ENCODE measurements at places on chromosomes 4 and X.

GRCh38 chrX:97452283-97452682 is 568.6 kb downstream of the RPA4 start:
- no peak for DNase-seq

DNA sequence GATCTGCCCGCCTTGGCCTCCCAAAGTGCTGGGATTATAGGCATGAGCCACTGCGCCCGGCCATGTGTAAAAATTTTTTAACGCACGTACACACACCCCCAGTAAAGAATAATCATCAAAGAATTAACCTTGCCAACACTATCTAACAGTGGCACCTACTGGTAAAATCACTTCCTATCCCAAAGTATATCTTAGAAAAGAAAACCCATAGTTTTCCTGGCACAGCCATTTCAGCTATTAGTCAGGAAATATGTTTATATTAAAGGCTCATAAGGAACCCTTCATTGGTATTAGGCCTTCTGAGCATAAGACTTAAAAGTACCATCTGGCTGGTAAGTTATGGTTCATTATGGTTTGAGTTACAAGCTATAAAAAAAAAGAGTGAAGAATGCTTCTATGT is 14.1 kb downstream of the S100G start:
- no peak for DNase-seq

- no peak for DNase-seq
Observed at GRCh38 chr4:140635606-140636005, 66.8 kb upstream of the UCP1 start.

GRCh38 chr4:177509226-177509745 is 67.0 kb upstream of the AGA start:
- no peak for DNase-seq

DNA sequence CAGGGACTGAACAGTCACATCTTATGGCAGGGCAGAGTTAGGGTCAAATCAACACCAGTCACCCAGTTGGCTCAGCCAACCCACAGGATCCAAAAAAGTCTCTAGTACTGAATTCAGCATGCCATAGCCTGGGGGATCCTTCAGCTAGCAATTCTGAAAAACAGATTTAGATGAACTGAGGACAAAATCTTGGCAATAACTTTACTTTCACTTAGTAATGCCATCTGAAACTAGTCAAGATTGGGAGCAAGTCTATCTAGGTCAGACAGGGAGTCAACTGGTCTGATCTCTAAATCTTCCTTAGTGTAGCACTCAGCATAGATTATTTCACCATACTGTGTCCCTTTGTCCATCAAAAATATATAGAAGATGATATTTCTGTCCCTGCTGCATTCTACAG is 76.0 kb downstream of the HHIP start:
- DNase-seq: no peak

DNA sequence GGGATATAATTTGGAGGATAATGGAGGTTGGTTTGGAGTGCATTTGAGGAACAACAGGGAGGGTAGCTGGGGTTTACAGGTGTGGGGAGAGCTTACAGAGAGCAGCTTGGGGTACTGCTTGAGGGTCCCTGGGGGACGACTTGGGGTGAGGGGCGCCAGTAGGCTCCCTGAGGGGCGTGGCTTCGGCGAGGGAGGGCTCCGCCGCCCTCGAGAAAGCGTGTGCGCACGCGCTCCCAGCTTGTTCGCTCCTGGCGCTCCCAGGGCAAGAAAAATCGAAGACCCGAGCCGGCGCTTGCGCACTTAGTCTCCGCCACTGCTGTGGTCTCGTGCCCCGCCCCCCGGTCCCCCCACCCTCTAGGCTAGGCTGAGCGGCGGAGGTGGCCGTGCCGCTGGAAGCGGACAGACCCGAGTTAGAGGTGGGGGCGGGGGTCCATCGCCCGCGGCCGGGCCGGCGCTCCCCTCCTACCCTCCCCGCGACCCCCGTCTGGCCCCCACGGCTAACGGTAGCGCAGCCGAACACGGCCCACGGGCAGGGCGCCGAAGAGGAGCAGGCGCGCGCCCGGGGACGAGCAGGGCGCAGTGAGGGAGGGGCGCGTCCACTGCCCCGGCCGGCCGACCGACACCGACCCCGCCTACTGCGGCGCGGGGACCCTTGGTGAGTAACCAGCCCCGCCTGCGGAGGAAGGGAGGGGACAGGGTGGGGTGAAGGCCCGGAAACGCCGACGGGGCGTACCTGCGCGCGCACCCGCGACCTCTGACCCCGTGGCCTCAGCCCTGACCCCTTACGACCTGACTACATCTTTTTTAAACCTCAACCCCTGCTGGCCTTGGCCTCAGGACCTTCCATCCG is 5.4 kb upstream of the CCDC120 start:
- peak; percentile 85 for DNase-seq

- peak; percentile 16 for DNase-seq
Observed at GRCh38 chrX:75038925-75039324, 113.7 kb upstream of the NEXMIF start.

DNA sequence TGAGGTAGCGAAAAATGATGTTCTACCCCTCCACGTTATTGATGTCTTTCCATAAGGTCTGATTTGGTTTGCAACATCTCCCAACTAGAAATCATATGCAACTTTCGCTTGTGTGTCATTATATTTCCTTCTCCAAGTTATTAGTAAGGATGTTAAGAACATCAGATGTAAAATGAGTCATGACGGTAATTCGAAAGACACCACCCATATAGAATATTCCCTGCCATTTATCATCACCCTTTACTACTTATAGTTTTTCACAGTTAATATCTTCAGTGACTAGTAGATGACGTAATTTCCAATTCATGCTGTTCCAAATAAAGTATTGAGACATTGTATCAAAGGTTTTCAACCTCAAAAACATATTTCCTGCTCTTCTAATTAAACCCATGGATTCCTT is 146.7 kb upstream of the MAP3K15 start:
- no peak for DNase-seq

DNA sequence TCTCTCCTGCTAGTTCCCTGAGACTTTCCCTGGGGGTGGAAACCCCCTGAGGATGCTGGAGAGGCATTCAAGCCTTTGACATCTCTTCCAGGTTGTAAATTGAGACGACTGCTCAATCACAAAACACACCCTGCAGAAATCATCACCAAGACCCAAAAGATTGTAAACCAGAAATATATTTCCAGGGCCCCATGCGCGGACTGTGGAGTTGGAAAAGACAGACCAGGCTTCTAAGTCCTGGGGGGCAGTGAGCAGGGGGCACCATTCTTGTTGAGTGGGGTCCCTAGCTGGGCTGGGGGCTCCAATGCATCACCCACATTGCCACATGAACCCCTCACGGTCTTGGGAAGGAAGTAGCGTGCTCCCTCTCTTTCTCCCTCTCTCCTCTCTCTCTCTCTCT is 87.9 kb upstream of the C4orf50 start:
- DNase-seq: no peak

- no peak for DNase-seq
Observed at GRCh38 chrX:34350561-34351335, 218.6 kb upstream of the FAM47A start.

DNA sequence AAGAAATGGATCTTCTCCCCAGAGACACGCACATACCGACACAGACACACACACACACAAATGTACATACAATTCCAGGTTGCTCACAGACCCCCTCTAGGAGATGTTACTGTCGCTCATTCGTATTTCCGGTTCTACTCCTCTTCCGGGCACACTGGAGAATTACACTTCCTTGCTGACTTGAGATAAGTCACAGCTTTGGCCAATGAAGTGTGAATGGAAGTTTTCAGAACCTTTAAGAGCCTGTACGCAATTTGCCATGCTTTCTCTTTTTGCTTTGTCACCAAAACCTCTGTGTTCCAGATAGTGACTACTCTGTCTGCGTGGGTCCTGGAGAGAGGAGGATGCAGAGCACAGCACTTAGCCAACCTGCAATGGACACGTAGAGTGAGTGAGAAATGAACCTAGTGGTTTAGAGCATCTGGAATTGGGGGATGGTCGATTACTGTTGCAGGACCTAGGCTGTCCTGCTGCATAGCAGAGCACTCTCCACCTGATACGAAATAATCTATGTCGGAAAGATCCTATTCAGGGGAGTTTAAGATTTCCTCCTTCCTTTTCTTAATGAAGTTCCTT is 239.5 kb upstream of the TET2 start:
- no peak for DNase-seq

DNA sequence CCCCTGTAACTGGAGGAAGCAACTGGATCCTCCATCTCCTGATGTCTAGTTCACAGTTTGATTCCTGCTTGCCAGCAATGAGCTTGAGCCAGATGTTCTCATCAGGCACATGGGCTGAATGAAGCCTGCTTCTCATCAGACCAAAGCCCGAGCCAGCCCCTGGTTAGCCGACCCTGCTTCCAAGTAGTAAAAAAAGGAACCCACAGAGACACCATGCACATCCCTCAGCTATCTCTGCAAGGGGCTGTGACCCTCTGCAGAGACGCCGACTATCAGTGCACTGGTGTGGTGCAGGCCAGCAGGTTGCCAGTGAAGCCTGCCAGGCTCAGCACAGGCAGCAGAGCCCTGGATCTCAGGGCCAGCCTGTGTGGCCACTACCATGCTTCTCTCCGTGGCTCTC is 2.8 kb downstream of the DCTD start:
- no peak for DNase-seq

- DNase-seq: peak; percentile 49
Observed at GRCh38 chrX:153969125-153969903, 2.3 kb downstream of the HCFC1 start.

DNA sequence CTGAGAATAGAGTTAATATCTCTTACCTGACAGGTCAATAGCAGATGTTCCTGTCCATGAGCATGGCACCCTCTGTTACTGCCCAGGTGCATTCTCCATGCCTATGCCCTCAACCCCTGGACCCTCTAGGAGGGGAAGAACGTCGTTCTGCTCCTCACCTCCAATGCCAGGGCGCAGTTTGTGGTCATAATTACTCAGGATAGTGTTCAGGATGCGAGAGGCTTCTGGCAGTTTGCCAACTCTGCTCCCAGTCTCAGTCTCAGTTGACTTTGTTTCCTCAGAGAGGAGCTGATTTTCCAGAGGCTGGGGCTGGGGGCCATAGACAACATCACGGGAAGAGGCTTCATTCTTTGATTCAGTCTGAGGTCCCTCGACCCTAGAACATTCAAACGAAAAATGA is 4.4 kb downstream of the GABRE start:
- no peak for DNase-seq

DNA sequence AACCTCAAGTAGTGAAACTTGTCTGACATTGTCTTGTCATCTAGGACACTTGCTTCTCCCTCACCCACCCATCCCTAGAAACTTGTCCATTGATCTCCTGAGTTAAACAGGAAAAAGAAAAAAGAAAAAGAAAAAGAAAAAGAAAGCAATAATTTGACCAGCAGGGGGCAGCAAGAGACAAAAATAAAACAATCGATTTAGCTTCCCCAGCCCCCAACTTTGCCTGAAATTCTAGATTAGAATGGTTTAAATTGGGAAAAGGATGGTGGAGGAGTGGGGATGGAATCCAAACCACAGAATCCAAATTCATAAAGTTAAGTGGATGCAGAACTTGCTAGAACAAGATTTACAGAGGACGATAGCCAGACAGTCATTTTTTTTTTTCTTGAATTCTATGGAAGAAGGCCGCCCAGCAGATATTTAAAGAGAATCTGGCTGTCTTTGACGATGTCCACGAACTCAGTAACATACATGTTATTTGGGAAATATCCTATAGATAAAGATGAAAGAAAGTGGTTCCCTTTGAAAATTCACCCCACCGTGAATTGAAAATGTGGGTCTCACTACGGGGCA is 282.9 kb downstream of the USP46 start:
- DNase-seq: no peak

DNA sequence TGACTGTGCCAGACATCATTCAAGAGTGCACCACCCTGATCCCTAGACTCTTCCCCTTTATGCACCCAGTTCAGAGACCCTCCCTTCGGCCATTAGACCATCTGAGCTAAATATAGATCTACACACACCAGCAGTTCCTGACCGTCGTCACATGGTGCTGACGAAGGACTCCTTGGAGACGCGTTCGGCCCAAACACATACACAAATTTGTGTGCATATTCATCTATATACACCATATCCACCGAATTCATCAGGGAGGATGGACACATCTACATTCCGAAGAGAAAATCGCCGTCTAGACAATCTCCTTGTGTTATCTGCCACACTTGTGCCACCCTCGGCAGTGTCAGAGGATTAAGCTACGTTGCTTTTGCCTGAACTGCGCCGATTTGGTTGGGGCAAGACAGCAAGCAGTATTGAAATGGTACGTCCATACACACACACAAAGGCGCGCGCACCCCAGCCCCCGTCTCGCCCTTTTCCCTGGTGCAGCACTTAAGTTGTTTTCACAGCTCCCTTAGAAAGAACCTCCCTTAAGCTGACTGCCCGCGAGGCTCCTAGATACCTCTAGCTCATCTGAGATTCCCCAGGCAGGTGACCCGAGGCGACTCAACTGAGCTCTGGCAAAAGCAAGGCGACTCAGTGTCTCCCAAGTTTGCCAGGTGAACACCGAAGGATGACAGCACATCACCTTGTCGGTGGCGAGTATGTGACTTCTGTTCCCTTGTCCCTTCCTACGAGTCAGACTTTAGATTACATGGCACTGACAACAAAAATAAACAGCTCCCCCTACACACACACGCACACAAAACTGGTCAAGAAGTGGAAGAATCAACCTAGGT is 1.0 kb downstream of the RASGEF1B start:
- peak; percentile 64 for DNase-seq

- no peak for DNase-seq
Observed at GRCh38 chr4:184818216-184818564, 7.6 kb downstream of the ACSL1 start.

DNA sequence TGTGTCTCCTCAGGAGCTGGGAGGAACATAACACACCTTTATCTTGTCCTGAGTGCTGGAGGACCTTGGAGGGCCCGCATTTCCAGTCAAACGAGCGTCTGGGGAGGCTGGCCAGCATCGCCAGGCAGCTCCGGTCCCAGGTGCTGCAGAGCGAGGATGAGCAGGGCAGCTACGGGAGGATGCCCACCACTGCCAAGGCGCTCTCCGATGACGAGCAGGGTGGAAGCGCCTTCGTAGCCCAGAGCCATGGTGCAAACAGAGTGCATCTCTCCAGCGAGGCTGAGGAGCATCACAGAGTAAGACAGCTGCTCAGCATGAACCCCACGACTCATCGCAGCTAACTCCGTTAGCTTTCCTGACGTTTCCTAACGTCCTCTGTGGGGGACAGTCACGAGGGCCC is 430 bp downstream of the TRIML1 start:
- no peak for DNase-seq

DNA sequence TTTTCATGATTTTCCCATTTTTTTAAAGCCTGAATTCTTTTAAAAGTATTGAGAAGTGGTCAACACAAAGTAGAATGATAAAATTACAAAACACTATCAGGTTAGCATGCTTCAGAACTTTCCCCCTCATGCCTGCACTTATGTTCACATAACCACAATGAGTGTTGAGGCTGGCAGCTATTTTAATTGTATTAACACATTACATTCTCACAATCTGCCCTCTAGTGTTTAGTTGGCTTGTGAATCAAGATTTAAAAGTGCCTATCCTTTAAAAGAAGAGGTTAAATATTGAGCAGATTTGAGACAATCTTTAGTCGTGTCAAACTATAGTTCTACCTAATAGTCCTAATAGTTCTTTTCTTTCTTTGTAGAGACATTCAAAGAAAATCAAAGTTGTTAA is 93.6 kb upstream of the NAP1L5 start:
- no peak for DNase-seq

GRCh38 chr4:114378305-114378903 is 220.2 kb upstream of the UGT8 start:
- DNase-seq: no peak

Data from WERI-Rb-1 (cell line).